Esophagus muscularis mucosa (tissue), 4 donors: ENCODE measurements at places on chromosomes 3 and 15. TPM values are rescaled to one million over a fixed set of nuclear protein-coding genes. Genes with fewer than 3 reads are reported as not detected.

The PLD1 gene
- 21.1 TPM for total RNA-seq

The RPS17 gene
- 1,745 TPM for total RNA-seq

The CADPS gene
- total RNA-seq = 1.0 TPM

DNA sequence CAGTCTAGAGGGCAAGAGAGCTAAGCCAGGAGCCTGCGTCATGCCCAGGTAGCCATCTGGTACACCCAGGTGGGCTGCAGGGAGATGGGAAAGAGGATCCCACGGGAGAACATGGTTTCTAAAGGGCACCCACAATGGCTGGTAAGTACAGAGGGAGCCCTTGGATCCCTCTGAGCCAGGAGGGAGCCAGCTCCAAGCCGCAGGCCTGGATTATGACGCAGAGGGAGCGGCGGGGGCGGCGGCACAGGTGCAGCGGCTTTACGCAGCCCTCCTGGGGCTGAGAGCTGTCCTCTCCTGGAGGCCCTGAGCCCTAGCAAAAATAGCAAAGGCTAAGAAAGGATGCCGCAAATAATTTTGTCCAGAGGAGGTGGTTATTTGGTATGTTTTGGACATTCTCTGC lies 2.8 kb downstream of the CAV3 start:
- H3K4me1 ChIP-seq = peaks cover 4% of the 10 kb centered on the region
- H3K27me3 ChIP-seq = no peaks in the 10 kb centered on the region
- DNase-seq = no peak

GRCh38 chr3:73572368-73572767 lies 52.4 kb downstream of the PDZRN3 start:
- H3K27me3 ChIP-seq = no peaks in the 10 kb centered on the region
- DNase-seq = no peak
- H3K4me3 ChIP-seq = no peak overlapping the region
- no peaks in the 10 kb centered on the region for H3K36me3 ChIP-seq

- H3K4me3 ChIP-seq = no peak overlapping the region
- H3K27me3 ChIP-seq = no peaks in the 10 kb centered on the region
These were observed 91.3 kb downstream of the LARS2 start for GRCh38 chr3:45479621-45480035.

DNA sequence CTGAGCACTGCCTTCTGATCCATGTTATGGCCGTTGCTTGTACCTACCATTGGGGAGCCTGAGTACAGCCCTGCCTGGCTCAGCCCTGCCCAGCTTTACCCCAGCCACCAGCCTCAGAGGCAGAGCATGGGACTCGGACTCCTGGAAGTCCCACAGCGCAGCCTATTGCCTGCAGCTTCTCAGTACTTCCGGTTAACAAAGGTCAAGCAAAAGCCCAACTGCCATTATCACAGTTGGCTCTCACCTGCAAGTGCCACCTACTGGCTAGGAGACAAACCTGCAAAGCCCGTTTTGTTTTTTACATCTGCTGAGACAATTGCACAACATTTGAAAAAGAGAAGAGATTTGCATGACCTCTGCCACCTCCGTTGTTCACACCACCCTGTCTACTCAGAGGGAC lies 1081.7 kb downstream of the NAALADL2 start:
- no peak overlapping the region for H3K27ac ChIP-seq
- H3K36me3 ChIP-seq = no peaks in the 10 kb centered on the region
- H3K27me3 ChIP-seq = no peaks in the 10 kb centered on the region
- no peak overlapping the region for H3K4me3 ChIP-seq
- H3K4me1 ChIP-seq = no peaks in the 10 kb centered on the region

- DNase-seq = no peak
- H3K27me3 ChIP-seq = no peaks in the 10 kb centered on the region
- no peaks in the 10 kb centered on the region for H3K4me1 ChIP-seq
- H3K27ac ChIP-seq = no peak overlapping the region
These were observed 20.9 kb downstream of the NUDT16 start for GRCh38 chr3:131402391-131403039.

DNA sequence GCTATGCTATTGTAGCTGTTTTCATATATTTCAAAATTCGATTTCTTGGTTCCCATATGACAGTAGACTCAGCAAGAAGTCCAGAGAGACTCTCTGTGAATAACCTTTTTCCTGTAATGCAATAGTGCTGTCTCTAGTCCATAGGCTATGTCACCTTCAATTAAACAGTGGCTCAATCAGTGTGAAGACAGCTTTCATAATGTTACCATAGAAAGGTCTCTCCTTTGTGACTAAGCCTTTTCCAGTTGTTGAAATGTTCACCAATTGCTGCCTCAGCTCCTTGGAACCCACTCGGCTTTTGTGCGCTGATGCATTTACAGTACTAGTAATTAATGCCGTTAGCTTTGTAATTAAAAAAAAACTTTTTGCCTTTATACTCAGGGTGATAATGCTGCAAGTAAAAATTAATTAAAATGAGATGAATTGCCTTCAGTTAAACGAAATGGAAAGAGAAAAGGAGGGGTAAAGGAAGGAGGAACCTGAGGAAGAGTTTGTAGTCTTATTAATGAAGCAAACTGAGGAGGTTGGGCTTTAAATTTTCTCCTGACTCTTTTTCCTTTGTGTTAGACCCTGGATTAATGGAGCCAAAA lies 214.8 kb downstream of the LSAMP start:
- H3K36me3 ChIP-seq = no peaks in the 10 kb centered on the region
- no peak for DNase-seq
- H3K27ac ChIP-seq = no peak overlapping the region
- H3K27me3 ChIP-seq = no peaks in the 10 kb centered on the region
- H3K4me1 ChIP-seq = no peaks in the 10 kb centered on the region
- no peak overlapping the region for H3K4me3 ChIP-seq

- H3K27ac ChIP-seq = no peak overlapping the region
- DNase-seq = peak; percentile 86
- H3K4me1 ChIP-seq = peaks cover 5% of the 10 kb centered on the region
- H3K36me3 ChIP-seq = no peaks in the 10 kb centered on the region
- no peak overlapping the region for H3K4me3 ChIP-seq
- H3K27me3 ChIP-seq = peaks cover 9% of the 10 kb centered on the region
These were observed 15.2 kb upstream of the XIRP1 start for GRCh38 chr3:39207361-39208186.
